ENCODE measurements at places on chromosomes 16 and 17.

DNA sequence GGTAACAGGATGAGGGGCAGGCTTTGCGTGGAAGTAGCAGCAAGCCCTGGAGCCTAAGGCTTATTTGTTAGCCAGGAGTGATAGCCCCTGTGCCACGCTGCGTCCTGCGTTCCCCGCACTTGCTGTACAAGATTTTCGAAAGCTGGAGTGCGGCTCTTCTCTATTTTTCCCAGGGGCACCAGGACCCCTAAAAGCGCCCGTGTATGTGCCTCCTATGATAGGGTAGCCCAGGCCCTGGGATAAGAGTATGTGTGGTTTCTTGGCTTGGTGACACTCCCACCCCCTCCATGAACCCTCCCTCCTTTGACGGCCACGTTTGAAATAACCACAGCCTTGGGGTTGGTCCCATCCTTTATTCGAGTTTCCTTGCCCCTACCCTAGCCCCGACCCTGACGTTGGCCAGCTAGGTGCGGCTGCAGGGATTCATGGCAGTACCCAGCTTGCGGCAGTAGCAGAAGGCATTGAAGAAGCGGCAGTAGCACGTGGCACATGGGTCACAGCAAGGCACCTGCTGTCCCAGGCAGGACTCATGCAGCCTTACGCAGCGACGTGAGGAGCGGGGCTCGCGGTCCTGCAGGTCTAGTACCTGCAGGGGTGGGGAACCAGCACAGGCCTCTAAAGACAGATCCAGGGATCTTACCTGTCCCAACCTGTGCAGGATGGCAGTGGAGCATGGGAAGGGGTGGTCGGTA, 968 bp downstream of the AGRP start:
- no peak for DNase-seq

GRCh38 chr17:27477050-27477888, 21.0 kb downstream of the KSR1 start:
- no peak for DNase-seq

GRCh38 chr16:83818276-83818675, 10.5 kb downstream of the HSBP1 start:
- DNase-seq: no peak

DNA sequence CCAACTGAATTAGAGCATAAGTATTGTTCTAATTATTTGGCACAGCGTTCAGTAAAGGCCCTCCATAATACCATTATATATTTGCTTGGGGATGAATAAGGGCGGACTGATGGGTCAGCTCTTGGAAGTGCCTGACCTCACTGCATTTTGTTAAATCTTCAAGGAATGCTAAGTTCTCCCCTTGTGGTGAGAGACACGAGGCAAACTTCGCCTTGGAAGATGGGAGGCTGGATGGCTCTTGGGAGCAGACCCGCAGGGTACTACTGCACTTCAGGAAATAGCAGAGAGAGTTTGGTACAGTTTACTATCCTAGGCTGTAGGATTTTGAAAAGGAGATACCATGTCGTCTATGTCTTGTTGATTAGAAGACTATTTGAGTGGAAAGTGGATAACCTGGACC, 87.0 kb upstream of the RPRML start:
- no peak for DNase-seq

- no peak for DNase-seq
Measured at GRCh38 chr17:19718041-19718612, 1.7 kb upstream of the SLC47A2 start.

GRCh38 chr17:47797797-47798196, 23.8 kb downstream of the OSBPL7 start:
- DNase-seq: no peak

- no peak for DNase-seq
Measured at GRCh38 chr16:3642397-3643094, 11.9 kb upstream of the DNASE1 start.
